Fibroblast of skin of right biceps (primary cell): ENCODE measurements at places on chromosomes 4 and X.

GRCh38 chr4:181418496-181418895, 824.7 kb upstream of the TENM3 start:
- no peak for DNase-seq

GRCh38 chrX:13377550-13377934, 57.7 kb upstream of the ATXN3L start:
- DNase-seq: peak; percentile 96

GRCh38 chrX:19535476-19535875, 20.2 kb upstream of the MAP3K15 start:
- DNase-seq: peak; percentile 20

- DNase-seq: peak; percentile 2
These were observed 49.4 kb upstream of the PRR32 start for GRCh38 chrX:126770179-126770578.

DNA sequence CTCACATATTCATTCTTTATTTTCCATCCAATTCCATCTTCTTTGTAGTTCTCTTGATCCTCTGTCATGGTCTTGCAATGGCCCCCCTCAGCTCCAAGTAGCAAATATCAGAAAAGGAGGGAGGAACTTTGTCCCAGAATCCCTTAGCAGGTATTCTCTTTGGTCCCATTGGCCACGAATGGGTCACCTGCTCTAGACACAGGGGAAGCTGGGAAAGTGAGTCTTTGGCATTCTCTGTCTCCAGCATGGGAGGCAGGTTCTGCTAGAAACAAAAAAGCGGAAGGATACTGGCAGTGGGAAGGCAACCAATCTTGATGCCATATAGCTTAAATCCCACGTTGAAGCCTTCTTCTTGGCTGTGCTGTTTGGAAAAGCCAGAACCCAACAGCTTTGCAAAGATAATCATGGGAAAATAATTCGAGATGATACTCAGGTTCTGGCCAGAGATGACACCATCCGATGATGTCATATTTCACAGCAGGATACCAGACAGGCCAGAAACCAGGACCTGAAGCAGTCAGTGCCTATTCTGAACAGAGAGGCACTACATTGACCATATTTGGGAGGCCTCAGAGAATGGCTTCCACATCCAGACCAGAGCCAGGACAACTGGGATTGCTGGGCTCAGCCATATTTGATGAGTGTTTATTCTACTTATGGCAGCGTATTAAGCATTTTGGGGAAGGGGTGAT, 110.4 kb upstream of the ATXN3L start:
- peak; percentile 60 for DNase-seq

DNA sequence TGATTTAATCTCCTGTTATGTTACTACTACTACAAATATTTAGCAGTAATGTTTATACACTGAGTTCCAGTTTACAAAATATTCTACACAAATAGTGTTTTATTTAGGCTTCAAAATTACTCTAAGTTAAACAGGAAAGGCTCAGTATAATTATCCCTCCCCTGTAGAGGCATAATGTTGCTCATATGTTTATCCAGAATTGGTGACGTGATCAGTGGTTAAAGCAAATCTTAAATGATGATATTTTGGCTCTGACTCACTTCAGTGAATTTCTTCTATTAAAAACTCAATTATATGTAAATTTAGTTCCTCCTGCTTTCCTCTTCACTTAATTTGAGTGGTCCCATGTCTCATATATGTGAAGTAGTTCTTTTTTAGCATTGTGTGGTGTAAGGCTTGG, 438.5 kb downstream of the ADGRL3 start:
- peak; percentile 62 for DNase-seq

DNA sequence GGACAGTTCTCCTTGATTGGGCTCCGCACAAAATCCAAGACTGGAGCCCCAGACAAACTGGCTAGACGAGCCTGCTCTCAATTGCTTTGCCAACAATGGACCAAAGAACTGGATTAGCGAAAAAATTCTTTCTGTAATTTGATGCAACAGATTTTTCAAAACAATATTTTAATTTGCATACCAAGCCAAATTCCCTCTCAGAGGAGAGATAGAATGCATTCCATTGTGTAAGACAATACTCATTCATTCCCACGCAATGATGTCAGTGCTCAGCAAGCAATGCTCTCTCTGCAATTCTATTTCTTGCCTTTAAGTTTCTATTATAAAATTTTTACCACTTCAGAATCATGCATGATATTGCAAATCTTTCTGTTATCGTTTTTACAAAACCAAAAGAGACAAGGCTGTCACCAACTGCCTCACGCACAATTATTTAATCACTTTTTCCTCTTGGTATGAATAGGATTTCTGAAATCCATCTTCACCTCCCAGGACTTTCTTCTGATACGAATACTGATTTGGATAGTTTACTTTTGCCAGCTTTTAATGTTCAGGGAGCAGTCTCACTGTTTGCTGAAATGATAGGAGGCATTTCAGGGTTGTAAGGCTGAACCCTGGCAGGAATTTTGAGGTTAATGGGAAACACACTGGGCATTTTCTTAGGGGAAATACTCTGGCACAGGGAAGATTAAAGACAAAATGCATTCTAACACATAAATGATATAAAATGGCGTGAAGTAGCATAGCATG, 46.1 kb upstream of the HCCS start:
- DNase-seq: peak; percentile 84

GRCh38 chr4:109972786-109973528, 60.3 kb downstream of the EGF start:
- DNase-seq: no peak

GRCh38 chrX:120739300-120739699, 109.4 kb upstream of the C1GALT1C1 start:
- DNase-seq: no peak

- DNase-seq: no peak
These were observed 626 bp downstream of the TBC1D1 start for GRCh38 chr4:37891260-37892159.

GRCh38 chr4:68904786-68905185, 46.8 kb downstream of the UGT2A3 start:
- no peak for DNase-seq

DNA sequence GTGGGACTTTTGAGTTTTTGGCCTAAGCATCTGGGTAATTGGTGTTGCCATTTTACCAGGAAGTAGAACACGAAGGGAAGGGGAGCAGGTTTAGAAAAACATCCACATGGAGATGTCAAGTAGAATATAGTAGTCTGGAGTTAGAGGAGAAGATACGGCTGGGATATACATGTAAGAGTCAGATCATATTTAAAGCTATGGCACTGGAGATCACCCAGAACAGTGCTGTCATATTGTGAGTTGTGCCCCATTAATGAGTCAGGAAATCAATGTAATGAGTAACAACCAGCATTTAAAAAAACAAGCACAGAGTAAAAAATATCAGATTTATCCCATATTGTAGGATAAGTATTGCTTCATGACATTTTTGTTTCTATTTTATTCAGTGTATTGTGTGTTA, 4.2 kb downstream of the GSTCD start:
- DNase-seq: peak; percentile 2

DNA sequence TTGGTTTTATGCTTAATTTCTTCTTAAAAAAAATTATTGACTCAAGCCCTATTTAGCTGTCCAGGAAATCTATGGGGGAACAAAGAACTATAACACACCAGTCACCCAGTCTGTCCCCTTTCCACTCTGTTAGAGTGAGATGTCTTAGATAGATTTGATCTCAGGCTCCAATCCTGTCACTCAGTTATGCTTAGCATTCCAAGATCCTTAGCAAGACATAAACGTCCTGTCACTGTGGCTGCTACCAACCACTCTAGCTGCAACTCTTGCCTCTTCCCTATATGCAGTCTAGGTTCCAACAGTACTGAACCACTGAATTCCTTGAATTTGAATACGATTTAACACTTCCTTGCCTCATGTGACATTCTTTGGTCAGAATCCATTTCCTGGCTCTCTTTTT, 241.9 kb upstream of the NWD2 start:
- no peak for DNase-seq

- no peak for DNase-seq
These were observed 57.0 kb upstream of the PGM2 start for GRCh38 chr4:37769391-37769989.

- no peak for DNase-seq
These were observed 1538.2 kb downstream of the TECRL start for GRCh38 chr4:62871078-62871477.

GRCh38 chr4:42331914-42332368, 65.3 kb upstream of the SHISA3 start:
- DNase-seq: peak; percentile 36

- peak; percentile 3 for DNase-seq
These were observed 19.1 kb downstream of the WDR17 start for GRCh38 chr4:176084769-176085168.

- no peak for DNase-seq
These were observed 30.1 kb upstream of the NUP54 start for GRCh38 chr4:76178296-76178695.

DNA sequence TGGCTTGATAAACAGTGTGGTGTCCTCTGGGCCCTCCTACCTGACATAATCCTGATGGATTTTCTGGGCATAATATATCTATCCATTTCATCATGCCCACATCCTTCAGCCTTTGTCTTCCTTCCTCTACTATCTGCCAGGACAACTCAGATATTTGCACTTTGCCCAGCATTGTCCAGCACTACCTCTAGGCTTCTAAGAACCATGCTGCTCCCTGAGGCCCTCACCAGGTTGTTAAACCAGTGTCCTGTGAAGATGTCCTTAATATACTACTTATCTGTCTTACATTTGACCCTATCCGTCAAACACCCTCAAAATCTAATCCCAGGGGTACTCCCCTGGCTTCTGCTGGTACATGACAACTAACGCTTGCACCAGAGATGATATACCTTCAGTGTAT, 58.2 kb upstream of the MAML3 start:
- no peak for DNase-seq

DNA sequence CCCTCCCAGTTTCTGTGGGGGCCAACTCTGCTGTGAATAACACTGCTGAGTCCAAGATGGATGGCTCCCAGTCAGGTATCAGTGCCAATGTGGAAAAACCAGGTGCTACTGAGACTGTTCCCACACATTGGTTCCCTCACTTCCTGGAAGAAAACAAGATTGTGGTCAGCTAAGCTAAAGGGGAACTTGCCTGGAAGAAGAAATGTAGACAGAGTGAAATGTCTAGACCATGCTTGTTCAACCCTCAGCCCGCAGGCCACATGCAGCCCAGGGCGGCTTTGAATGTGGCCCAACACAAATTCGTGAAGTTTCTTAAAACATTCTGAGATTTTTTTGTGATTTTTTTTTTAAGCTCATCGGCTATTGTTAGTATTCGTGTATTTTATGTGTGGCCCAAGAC, 28.6 kb upstream of the UTP14A start:
- peak; percentile 0 for DNase-seq

- DNase-seq: no peak
These were observed 43.9 kb downstream of the AFF1 start for GRCh38 chr4:86978709-86979108.

DNA sequence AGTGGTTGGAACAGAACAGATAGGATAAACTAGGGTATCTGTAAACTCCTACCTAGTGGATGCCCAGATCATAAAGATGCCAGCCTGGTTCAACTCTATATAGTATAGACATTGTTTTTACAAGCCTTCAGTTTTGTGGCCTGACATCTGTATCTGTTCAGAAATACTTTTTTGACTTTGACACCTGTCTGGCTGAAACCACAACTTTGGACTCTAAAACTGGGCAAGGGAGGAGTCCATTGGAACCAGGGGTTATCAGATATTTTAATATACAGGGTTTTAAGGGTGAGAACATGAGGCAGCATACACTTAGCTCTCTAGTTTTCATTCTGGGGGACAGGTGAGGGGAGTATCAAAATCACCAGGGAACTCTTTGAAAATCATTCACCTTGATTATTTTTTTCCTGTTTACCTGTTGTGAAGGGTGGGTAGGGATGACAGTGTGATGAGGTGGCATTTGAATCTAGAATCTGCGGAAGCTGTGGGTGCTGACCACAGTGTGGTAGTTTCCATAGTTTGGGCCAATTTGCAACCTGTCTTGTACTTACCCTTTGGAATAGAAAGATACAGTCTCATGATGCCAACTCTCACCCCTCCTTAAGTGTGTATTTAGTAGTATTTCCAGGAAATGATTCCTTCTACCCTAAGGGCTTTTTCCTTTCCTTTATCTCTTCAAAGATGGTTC, 20.6 kb downstream of the GAB1 start:
- DNase-seq: no peak

DNA sequence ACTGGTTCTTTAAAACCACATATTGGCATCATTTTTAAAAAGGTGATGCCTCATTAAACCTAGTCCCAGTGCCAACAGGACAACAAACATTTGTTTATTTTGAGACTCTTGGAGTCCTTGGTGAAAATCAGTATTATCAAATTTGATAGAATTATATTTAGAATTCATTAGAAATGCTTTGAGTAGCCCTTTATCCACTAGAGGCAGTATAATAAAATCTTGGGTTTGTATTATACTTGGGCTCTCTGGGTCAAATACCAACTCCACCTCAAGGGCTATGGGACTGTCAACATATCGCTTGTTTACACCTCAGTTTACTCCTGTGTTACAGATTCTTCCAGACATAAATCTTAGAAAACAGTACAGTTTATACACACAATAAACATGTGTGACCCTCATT, 335.7 kb upstream of the FSTL5 start:
- no peak for DNase-seq

DNA sequence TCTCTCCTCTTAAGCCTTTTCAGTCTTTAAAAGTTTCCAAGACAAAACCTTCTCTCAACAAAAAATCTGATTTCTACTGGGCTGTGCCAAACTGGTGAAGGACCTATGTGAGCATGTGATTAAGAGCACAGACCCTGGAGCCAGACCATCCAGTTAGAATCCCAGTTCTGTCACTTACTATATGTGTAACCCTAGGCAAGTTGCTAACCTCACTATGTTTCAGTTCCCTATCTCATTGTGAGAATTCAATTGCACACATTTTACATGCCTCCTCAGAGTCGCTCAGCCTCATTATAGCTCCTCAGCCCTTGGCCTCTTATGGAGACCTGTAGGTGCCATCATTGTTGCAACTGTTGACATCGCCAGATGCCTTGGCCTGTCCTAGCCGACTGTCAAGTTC, 54.1 kb upstream of the VEGFD start:
- DNase-seq: no peak

DNA sequence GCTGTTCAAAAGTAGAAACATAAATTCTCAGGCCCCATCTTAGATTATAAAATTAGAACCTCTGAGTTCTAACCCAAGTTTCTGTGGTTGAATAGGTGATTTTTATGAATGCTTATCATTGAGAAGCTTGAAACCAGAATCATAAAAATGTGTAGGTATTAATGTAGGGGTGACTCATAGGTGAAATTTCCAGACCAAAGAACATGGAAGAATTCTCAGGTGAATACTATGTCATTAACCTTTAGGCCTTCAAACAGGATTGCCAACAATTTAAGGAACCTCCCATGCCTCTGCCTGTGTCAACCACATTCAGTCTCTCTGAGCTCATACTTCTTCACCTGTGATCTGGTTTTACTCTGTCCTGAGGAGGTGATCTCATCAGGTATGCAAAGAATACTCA, 177.8 kb downstream of the NPFFR2 start:
- no peak for DNase-seq

GRCh38 chrX:12021698-12022097, 116.6 kb upstream of the FRMPD4 start:
- no peak for DNase-seq
